ENCODE measurements at places on chromosomes 16 and 17.

- no peak for DNase-seq
These were observed 970.5 kb upstream of the EEF2KMT start for GRCh38 chr16:6068063-6068462.

GRCh38 chr16:81310045-81310644, 4.6 kb upstream of the GAN start:
- DNase-seq = no peak

DNA sequence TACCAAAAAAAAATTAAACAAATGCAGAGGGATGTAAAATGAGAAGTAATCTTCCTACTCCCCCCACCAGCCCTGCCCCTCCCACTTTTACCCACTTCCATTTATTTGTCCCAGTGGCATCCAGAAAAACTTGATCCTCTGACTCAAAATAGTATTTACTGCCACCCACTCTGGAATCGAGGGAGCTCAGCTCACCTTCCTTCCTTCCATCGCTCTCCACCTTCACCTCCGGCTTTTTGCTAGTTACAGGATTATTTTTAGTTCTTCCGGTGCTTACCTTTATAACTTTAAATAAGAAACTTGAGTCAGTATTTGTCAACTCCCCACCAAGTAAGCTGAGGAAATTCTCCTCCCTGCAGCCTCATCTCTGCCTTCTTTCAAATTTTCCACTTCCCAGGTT, 94.9 kb downstream of the AMFR start:
- no peak for DNase-seq

GRCh38 chr16:49856672-49857330, 889 bp upstream of the ZNF423 start:
- peak; percentile 13 for DNase-seq

DNA sequence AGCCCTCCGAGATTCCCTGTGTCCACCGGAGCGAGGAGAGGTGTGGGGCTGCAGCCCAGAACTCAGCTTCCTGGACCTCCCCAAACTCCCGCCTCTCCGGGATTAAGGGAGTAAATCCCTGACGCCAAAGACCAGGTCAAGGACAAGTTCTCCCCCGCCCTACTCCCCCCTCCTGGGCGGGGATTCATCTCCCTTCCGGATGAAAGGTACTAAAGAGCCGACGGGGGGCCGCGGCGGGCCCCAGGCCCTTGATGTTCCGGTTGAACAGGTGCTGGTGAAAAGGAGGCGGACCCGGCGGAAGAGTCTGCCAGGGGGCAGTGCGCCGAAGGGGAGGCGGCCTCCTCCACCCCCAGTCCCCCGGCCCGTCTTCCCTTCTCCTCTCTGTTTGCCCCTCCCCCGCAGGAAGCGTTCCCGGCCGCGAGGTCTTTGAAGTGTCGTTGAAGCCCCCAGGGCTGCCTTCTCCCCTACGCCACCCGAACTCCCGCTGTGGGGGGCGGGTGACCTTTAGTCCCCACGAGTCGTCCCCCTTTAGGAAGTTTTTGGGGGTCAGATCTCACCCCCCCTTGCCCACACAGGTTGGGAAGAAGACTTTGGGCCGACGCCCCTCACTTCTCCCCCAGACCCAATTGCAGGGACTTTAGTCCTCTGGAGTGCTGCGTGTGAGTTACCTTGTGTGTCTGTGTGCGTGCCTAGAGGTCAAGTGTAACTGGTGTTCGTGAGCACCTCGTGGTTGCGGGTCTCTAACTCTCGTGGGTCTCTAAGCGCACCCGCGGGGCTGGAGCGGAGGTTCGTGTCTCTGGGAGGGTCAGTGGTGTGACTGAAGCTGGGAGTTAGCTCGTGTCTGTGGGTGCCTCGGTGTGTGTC, 1.1 kb upstream of the MLLT6 start:
- peak; percentile 88 for DNase-seq

Data from stimulated activated CD4-positive, alpha-beta T cell treated with anti-CD3 and anti-CD28 coated beads, Interleukin-12 subunit alpha, Interleukin-12 subunit beta, amount 100 ng/mL, for 4 hours (primary cell).